Bronchial smooth muscle cell (primary cell): ENCODE measurements at places on chromosomes 5 and 9. TPM values are rescaled to one million over a fixed set of nuclear protein-coding genes. Genes with fewer than 3 reads are reported as not detected.

RANBP17 gene
- 7.2 and 12.9 TPM in 2 replicates for total RNA-seq

C1QTNF3 gene
- 1.1 and 1.3 TPM in 2 replicates for total RNA-seq

PRSS3 gene
- total RNA-seq, result 25.2 and 47.3 TPM in 2 replicates

ORM2 gene
- total RNA-seq, result not detected in 2 replicates

STKLD1 gene
- total RNA-seq, result 0.69 and 0.95 TPM in 2 replicates

TRAF1 gene
- 2.4 and 3.8 TPM in 2 replicates for total RNA-seq

GLT6D1 gene
- total RNA-seq, result not detected in 2 replicates

PHYKPL gene
- 35.6 and 61.0 TPM in 2 replicates for total RNA-seq

SPINK6 gene
- not detected in 2 replicates for total RNA-seq

SLC23A1 gene
- total RNA-seq, result not detected in 2 replicates

PCDHGA8 gene
- total RNA-seq, result 3.5 and 4.4 TPM in 2 replicates

BOD1 gene
- total RNA-seq, result 95.5 and 128 TPM in 2 replicates

ELOVL7 gene
- total RNA-seq, result under 0.01 and 0.09 TPM in 2 replicates

SMIM33 gene
- total RNA-seq, result not detected in 2 replicates

IRX2 gene
- total RNA-seq, result 3.3 and 4.3 TPM in 2 replicates

ZDHHC11 gene
- 0.47 and 3.3 TPM in 2 replicates for total RNA-seq

N4BP3 gene
- total RNA-seq, result 1.6 and 1.8 TPM in 2 replicates

DMGDH gene
- 1.6 and 5.1 TPM in 2 replicates for total RNA-seq

IL13 gene
- 0.16 TPM in 1 of 2 replicates, not detected in the other for total RNA-seq

CRB2 gene
- not detected in 2 replicates for total RNA-seq

SLC6A19 gene
- not detected in 2 replicates for total RNA-seq

KIF24 gene
- total RNA-seq, result 0.17 and 0.63 TPM in 2 replicates

F2RL2 gene
- total RNA-seq, result 10.4 and 15.0 TPM in 2 replicates
